ENCODE measurements at places on chromosomes 3 and 15.
A peak's percentile ranks its signal among the peaks of the same experiment; 100 is the strongest.

DNA sequence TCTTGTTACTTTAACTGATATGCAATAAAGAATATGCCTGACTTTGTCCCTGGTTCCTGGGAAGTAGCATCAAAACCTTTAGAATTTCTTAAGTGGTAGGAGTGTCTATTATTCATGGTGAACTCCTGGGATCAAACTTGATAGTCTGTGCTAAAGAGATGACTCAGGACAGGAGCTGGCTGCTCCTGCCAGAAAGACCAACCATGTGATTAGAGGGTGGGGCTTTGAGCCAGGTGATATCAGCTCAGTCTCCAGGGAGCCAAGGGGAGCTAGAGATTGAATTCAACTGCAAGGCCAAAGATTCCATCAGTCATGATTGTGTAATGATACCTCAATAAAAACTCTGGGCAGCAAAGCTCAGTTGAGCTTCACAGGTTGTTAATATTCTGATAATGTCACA is 20.6 kb upstream of the TMC3 start:
- DNase-seq = no peak

DNA sequence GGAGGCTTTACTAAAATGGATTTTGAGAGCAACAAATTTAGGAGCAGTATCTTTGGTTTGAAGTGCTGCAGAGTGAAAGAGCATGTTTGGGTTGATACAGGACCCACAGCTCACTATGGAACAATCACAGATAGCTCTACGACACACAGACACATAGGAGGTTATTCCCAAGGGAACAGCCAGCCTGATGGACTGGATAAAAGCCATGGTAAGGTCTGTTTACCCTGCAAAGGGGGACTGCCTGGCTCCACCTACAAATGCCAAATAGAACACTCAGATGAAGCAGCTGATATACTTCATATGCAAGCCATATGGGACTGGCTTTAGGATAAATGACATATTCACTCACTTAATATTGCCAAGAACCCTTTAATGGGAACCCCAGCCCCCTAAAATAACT is 75.4 kb downstream of the CDC25A start:
- no peak for DNase-seq

GRCh38 chr3:52313188-52313773 is 2.8 kb upstream of the DNAH1 start:
- no peak for DNase-seq

GRCh38 chr15:69298697-69299441 is at the start of gene PAQR5:
PAQR5 (plus strand) TSS chr15:69298912; CDS start chr15:69360081, 61,169 bp downstream.
- no peak for DNase-seq

- DNase-seq = no peak
Measured at GRCh38 chr15:99613481-99613880, 47.7 kb downstream of the MEF2A start.

DNA sequence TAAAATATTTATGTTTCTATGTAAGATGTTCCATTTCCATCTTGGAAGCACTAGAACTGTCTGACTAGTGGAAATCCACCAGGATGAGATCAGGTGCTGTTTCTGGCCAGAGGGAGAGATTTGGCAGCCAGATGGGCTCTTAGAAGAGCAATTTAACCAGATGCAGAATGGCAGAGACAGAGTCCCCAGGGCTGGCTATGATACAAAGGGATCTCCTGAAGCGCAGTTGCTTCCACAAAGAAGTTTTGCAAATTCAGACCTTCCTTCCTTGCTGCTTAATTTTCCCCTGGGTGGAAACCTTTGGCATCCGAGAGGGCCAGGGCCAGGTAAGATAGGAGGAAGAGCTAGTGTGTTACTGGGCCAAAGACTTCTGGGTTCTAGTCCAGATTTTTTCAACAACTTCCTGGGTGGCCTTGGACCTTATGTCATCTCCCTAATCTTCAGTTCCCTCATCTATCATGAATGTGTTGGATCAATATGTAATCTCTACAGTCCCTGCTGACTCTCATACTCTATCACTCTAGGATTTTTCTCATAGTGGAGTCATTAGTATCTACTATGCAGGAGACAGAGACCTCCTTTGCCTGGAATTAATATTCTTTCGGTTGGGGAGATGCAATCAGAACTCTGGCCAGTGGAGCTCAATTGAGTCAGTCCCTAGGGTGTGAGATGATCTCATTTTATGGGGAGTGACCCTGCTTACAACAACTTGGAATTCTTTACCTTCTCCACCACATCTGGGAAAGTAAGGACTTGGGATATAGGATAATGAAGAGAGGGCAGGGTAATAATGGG is 41.1 kb upstream of the NDUFB4 start:
- DNase-seq = peak; percentile 77

- no peak for DNase-seq
Measured at GRCh38 chr3:185767002-185767688, 57.7 kb downstream of the IGF2BP2 start.

GRCh38 chr15:25932696-25933095 is 69.6 kb upstream of the ATP10A start:
- no peak for DNase-seq

DNA sequence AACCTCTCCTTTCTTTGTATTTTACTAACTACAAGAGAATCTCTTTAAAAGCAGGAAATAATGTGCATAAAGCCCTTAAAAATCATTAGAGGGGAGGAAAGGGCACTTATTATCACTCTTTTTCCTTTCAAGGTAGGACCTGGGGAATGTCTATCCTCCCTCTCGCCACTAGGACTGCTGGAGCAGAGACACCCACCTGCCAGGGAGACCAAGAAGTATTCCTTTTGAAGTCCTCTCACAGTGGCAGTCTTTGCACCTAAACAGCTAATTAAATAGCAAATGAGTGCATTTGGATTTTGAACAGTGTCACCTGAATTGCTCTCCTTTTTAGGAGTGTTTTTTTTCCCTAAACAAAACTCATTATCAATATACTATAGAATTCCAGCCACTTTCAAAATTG is 874.1 kb downstream of the ZPLD1 start:
- DNase-seq = no peak

GRCh38 chr3:102449341-102449740 is 14.5 kb downstream of the ZPLD1 start:
- no peak for DNase-seq

GRCh38 chr3:55875113-55875512 is 388.0 kb upstream of the WNT5A start:
- DNase-seq = no peak

- DNase-seq = no peak
Measured at GRCh38 chr3:4828279-4829030, 150.8 kb upstream of the BHLHE40 start.

GRCh38 chr15:92904722-92905571 is 4.8 kb downstream of the CHD2 start:
- DNase-seq = no peak

DNA sequence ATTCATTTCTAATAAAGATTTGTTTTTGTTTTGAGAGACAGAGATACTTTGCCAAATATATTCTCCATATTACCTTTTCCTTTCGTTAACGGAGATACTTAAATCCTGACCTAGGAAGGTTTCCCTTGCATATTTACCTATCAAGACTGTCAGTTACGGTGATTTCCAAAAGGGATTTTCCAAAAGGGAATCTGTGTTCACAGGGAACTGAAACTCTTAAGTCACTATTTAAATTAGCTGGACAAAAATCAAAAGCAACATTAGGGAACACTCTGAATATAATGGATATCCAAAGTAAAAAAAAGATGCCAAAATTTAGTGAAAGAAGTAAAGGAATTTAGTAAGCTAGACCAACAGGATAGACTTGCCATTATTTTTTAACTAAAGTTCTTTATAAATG is 576 bp downstream of the LRRFIP2 start:
- no peak for DNase-seq

- no peak for DNase-seq
Measured at GRCh38 chr15:82653483-82654168, 6.5 kb upstream of the CPEB1 start.

DNA sequence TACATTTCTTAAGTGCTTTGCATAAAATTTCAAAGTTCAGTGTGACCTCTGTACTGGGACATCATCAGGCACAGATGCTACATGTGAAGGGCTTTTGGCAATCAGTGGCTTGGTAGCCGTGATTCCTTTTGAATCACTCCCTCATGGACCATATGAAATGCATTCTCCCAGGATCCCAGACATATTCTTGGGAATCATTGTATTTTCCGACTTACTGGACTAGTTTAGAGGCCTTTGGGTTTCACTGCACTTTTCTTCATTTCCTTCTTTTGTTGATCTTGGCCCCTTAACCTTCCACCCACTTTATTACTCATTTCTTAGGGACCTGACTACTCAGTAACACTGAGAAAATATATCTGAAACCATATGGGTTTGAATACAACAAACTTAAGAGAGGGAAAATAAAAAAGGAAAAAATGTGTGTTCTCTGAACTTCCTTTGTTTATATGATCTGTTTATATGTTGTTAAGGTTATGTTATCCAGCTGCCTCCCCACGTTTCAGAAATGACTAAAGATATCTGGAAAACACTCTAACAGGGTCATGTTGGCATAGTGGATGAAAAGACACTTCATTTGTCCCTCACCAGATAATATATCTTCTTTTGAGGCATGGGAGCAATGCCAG is 35.1 kb downstream of the HMG20A start:
- no peak for DNase-seq

DNA sequence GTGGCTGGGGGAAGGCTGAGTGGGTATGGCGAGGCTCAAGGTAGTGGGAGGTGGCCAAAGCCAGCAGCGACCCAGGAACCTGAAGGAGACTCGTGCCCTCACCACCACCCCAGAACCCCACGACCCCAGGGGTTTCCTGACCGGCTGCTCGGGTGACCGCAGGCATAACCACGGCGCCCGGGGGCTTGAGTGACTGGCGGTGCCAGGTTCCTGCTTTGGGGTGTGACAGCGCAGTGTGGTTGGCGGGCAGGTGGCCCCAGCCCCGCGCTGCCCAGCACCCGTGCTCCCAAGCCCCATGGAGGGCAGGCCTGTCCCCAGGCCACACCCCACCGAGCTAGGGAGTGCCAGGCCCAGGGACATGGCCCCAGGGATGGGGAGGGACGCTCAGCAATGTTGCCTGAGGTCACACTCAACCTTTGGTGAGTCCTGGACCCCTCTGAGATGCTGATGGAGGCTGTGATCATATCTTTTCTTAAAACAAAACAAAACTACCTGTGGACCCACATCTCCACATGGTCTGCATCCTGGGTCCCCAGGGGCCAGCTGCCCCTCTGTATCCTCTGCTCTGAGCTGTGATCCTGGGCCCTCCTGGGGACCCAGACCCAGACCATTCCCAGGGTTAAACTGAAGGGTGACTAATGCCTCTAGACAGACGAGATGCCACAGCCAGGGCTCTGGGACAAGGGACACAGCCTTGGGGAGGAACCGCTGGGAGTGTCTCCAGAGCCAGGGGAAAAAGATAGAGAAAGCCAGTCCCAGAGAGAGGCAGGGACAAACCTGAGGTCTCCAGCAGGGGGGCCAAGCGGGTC is 13.0 kb downstream of the DNAJB8 start:
- DNase-seq = no peak

GRCh38 chr3:99836681-99837080 is 19.0 kb downstream of the CMSS1 start:
- no peak for DNase-seq

All from left forelimb (tissue), 1 donor.